ENCODE measurements at places on chromosomes 11 and 22. TPM values are rescaled to one million over a fixed set of nuclear protein-coding genes. Genes with fewer than 3 reads are reported as not detected.

ATL3 gene
- total RNA-seq: 99.5 TPM

SIDT2 gene
- total RNA-seq: 18.6 TPM

DEFB131B gene
- not detected for total RNA-seq

POU2AF2 gene
- total RNA-seq: not detected

OR8A1 gene
- not detected for total RNA-seq

POU2AF1 gene
- 0.21 TPM for total RNA-seq

EXPH5 gene
- 27.4 TPM for total RNA-seq

CRYBB3 gene
- not detected for total RNA-seq

TNNT3 gene
- total RNA-seq: 1.3 TPM

ANO5 gene
- not detected for total RNA-seq

MPPED2 gene
- total RNA-seq: not detected

OR52I2 gene
- not detected for total RNA-seq

MMP12 gene
- total RNA-seq: not detected

FZD4 gene
- total RNA-seq: 0.34 TPM

LRRC32 gene
- 0.07 TPM for total RNA-seq

TTC36 gene
- 1.3 TPM for total RNA-seq

GVQW3 gene
- under 0.01 TPM for total RNA-seq

DENND6B gene
- total RNA-seq: 0.68 TPM

TSGA10IP gene
- total RNA-seq: not detected

TMPRSS5 gene
- under 0.01 TPM for total RNA-seq

CLMP gene
- total RNA-seq: 10.3 TPM

FSHB gene
- not detected for total RNA-seq

YAP1 gene
- total RNA-seq: 207 TPM

RBM14 gene
- total RNA-seq: 7.9 TPM

CSNK2A3 gene
- 4.1 TPM for total RNA-seq

MCM5 gene
- 8.2 TPM for total RNA-seq

APOL4 gene
- total RNA-seq: 1.3 TPM

IRF7 gene
- total RNA-seq: 7.8 TPM

EI24 gene
- total RNA-seq: 184 TPM

LMO1 gene
- not detected for total RNA-seq

BACE1 gene
- total RNA-seq: 20.6 TPM

GSTT2B gene
- total RNA-seq: 0.34 TPM

ZFTA gene
- total RNA-seq: 7.3 TPM

TRAPPC4 gene
- total RNA-seq: 107 TPM

TRIM48 gene
- total RNA-seq: not detected

CTSC gene
- 82.7 TPM for total RNA-seq

MS4A12 gene
- total RNA-seq: not detected
